Trophoblast cell (in vitro differentiated cells and primary cell): ENCODE measurements at places on chromosomes 12 and 14.

DNA sequence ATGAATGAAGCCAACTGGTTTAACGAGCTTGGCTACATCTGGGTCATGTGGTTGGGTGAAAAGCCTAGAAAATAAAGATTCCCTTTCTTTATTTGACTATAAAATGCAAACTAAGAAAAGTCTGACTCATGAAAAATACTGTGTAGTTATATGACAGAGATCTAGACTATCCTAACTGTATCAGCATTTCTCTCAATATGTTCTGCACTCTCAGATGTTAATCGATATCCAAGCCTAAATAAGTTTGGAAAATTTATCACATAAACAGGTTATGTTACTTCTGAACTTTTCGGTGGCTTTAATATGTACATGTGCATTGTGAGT is 133.1 kb downstream of the DAAM1 start:
- no peak overlapping the region for H3K4me3 ChIP-seq
- no peaks in the 10 kb centered on the region for H3K4me1 ChIP-seq
- H3K36me3 ChIP-seq, result peaks cover 4% of the 10 kb centered on the region
- no peak overlapping the region for H3K27ac ChIP-seq
- H3K27me3 ChIP-seq, result no peaks in the 10 kb centered on the region

GRCh38 chr14:53226553-53226952 is 73.4 kb upstream of the DDHD1 start:
- H3K36me3 ChIP-seq, result no peaks in the 10 kb centered on the region
- H3K4me3 ChIP-seq, result no peak overlapping the region
- no peak overlapping the region for H3K27ac ChIP-seq
- DNase-seq, result no peak
- H3K4me1 ChIP-seq, result no peaks in the 10 kb centered on the region

GRCh38 chr14:20734430-20734806 is 11.3 kb upstream of the EDDM3A start:
- no peaks in the 10 kb centered on the region for H3K4me1 ChIP-seq
- no peak overlapping the region for H3K4me3 ChIP-seq

GRCh38 chr12:26668230-26668629 is 164.8 kb downstream of the ITPR2 start:
- no peak for DNase-seq
- no peaks in the 10 kb centered on the region for H3K36me3 ChIP-seq
- no peaks in the 10 kb centered on the region for H3K27me3 ChIP-seq
- no peak overlapping the region for H3K27ac ChIP-seq

- H3K27me3 ChIP-seq, result no peaks in the 10 kb centered on the region
- no peak overlapping the region for H3K27ac ChIP-seq
- DNase-seq, result no peak
- H3K4me1 ChIP-seq, result peaks cover 9% of the 10 kb centered on the region
- peaks cover 18% of the 10 kb centered on the region for H3K36me3 ChIP-seq
- no peak overlapping the region for H3K4me3 ChIP-seq
Observed at GRCh38 chr14:102907980-102908730, 14.3 kb upstream of the AMN start.

DNA sequence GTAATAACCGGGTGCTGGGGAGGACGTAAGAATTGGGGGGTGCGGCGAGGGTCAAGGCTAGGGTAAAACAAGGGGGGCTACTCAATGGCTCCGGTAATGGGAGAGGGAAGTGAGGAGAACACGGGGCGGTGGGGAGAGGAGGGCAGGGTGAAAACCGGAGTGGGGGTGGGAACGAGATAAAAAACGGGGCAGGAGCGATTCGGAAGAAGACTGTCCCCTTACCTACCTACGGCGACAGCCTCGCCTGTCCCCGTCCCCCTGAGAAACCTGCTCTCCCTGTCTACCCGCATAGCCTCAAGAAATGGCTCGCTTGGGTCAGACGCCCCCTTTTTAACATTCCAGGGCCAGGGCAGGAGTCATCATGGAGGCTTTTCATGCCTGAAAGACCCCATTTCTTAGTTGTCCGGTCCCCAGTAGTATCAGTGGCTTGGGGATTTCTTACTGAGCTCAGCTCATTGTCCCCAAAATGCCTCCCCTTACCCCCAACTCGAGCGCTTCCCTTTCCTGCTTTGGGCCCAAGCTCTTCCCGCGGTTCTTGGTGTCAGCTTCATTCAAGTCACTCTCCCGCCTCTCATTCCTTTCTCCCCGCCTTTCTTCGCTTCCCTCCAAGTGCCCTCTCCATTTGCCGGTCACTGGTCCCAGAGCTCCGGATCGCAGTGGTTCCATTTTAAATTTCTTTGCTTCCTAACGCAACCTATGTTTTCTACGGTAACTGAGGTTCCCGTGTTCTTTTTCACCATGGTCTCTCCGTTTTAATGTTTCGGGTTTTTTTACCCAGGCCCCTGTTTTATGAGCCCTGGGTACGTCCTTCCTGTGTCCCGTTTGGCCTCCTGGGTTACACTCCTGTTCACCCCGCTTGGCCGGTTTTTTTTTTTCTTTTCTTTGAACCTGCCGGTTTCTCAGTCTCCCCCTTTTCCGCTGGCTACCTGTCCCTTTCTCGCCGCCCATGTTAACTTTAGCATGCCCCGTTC is 1.2 kb upstream of the WSB2 start:
- peak; percentile 72 for DNase-seq
- H3K27me3 ChIP-seq, result no peaks in the 10 kb centered on the region
- H3K4me3 ChIP-seq, result peak overlapping the region; percentile 79
- H3K4me1 ChIP-seq, result peaks cover 6% of the 10 kb centered on the region
- H3K27ac ChIP-seq, result peak overlapping the region; percentile 88

DNA sequence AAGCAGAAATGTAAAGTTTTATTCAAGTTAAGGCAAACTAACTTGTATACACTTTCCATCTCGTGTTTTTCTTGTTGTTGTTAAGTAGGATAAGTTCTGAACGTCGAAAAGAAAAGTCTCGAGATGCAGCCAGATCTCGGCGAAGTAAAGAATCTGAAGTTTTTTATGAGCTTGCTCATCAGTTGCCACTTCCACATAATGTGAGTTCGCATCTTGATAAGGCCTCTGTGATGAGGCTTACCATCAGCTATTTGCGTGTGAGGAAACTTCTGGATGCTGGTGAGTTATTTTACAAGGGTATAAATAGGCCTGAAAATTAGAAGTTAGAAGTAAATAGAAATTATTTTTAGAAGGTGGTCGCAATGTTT is 25.0 kb downstream of the HIF1A start:
- H3K4me3 ChIP-seq, result no peak overlapping the region
- no peak overlapping the region for H3K27ac ChIP-seq
- H3K27me3 ChIP-seq, result no peaks in the 10 kb centered on the region
- no peaks in the 10 kb centered on the region for H3K4me1 ChIP-seq
- DNase-seq, result peak; percentile 69

GRCh38 chr14:77313371-77313770 is 7.3 kb downstream of the POMT2 start:
- no peak overlapping the region for H3K4me3 ChIP-seq
- peak overlapping the region; percentile 85 for H3K27ac ChIP-seq

DNA sequence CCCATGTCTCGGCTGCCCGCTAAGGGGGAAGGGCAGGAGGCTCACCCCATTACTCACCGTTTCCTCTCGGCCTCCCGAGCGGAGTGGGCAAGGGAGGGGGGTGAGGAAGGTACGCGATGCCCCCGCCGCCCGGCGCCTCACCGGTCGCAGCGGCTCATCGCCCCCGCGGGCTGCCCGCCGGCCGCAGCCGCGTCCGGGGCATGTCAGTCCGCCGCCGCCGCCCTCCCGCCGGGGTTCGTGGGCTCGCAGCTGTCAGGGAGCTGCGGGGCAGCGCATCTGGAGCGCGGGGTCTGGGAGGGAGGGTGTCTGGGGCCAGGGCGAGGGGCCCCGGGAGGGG is 461 bp downstream of the SLC8A3 start:
- peaks cover 34% of the 10 kb centered on the region for H3K27me3 ChIP-seq
- H3K4me1 ChIP-seq, result peaks cover 20% of the 10 kb centered on the region
- H3K36me3 ChIP-seq, result no peaks in the 10 kb centered on the region
- peak overlapping the region; percentile 57 for H3K4me3 ChIP-seq

- DNase-seq, result no peak
- H3K4me1 ChIP-seq, result peaks cover 8% of the 10 kb centered on the region
- H3K36me3 ChIP-seq, result no peaks in the 10 kb centered on the region
Observed at GRCh38 chr14:90449411-90449810, 52.6 kb downstream of the CALM1 start.

DNA sequence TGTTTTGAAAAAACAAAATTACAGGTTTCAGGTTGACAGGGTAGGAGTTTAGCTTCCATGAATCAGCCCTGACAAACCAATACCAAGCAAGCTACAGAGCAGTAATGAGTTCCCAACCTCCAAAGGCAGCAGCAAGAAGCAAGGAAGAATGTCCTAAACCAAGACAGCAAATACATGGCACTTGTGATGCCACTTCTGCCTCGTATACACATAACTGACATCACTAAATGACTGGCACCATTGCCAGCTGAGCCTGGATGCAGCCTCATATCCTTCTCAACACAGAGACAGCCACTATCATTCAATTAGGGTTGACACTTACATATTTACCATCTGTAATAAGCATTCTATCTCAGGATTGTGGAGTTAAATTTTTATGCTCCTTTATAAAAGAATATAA is 35.0 kb upstream of the MDM1 start:
- H3K27ac ChIP-seq, result no peak overlapping the region
- H3K4me1 ChIP-seq, result peaks cover 6% of the 10 kb centered on the region
- no peaks in the 10 kb centered on the region for H3K36me3 ChIP-seq
- no peaks in the 10 kb centered on the region for H3K27me3 ChIP-seq
- no peak for DNase-seq
- no peak overlapping the region for H3K4me3 ChIP-seq

GRCh38 chr12:4881266-4882064 is 28.2 kb upstream of the KCNA1 start:
- no peak overlapping the region for H3K4me3 ChIP-seq
- DNase-seq, result no peak
- no peaks in the 10 kb centered on the region for H3K36me3 ChIP-seq
- no peak overlapping the region for H3K27ac ChIP-seq
- no peaks in the 10 kb centered on the region for H3K4me1 ChIP-seq

DNA sequence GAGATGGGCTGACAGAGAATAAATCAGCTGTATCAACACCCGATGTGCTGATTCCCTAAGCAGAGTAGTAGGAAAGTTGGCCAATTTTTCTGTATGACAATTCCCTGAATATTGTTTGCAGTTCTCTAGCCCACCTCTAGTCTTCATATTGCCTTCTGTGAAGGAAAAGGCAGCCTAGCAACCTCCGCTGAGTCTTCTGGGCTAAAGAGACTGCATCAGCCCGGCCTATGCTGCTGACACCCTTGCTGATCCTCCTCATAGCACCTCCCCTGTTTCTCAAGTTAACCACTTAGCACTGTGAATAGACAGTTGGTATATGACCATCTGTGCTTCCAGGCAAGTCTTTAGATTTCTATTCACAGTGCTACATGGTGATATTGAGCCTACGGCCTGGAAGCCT is 161.1 kb upstream of the EGLN3 start:
- H3K27me3 ChIP-seq, result no peaks in the 10 kb centered on the region
- peak overlapping the region; percentile 32 for H3K27ac ChIP-seq
- no peaks in the 10 kb centered on the region for H3K36me3 ChIP-seq
- H3K4me1 ChIP-seq, result peaks cover 5% of the 10 kb centered on the region
- DNase-seq, result no peak

- peaks cover 27% of the 10 kb centered on the region for H3K36me3 ChIP-seq
- H3K27ac ChIP-seq, result no peak overlapping the region
- no peaks in the 10 kb centered on the region for H3K27me3 ChIP-seq
- peaks cover 3% of the 10 kb centered on the region for H3K4me1 ChIP-seq
Observed at GRCh38 chr12:53533471-53533870, 26.2 kb upstream of the NPFF start.

GRCh38 chr14:71621276-71621675 is 311.0 kb upstream of the RGS6 start:
- H3K4me1 ChIP-seq, result peaks cover 8% of the 10 kb centered on the region
- no peaks in the 10 kb centered on the region for H3K27me3 ChIP-seq
- peak; percentile 87 for DNase-seq
- no peak overlapping the region for H3K4me3 ChIP-seq

DNA sequence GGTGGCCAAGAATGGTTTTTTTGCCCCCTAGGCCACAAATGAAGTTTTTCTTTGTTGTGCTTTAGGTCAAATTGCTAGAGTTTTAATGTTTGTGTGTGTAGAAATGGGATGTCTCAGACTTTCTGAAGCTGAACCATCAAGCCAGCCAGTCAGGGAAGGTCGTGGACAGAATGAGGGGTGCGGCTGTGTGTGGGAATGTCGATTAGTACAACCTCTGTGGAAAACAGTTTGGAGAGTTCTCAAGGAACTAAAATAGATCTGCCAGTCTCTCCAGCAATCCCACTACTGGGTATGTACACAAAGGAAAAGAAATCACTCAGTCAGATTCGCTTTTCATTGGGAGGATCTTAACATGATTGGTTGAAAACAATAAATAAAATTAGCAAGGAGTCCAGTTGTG is 44.5 kb downstream of the ACACB start:
- no peak overlapping the region for H3K27ac ChIP-seq
- H3K36me3 ChIP-seq, result no peaks in the 10 kb centered on the region
- no peaks in the 10 kb centered on the region for H3K27me3 ChIP-seq

DNA sequence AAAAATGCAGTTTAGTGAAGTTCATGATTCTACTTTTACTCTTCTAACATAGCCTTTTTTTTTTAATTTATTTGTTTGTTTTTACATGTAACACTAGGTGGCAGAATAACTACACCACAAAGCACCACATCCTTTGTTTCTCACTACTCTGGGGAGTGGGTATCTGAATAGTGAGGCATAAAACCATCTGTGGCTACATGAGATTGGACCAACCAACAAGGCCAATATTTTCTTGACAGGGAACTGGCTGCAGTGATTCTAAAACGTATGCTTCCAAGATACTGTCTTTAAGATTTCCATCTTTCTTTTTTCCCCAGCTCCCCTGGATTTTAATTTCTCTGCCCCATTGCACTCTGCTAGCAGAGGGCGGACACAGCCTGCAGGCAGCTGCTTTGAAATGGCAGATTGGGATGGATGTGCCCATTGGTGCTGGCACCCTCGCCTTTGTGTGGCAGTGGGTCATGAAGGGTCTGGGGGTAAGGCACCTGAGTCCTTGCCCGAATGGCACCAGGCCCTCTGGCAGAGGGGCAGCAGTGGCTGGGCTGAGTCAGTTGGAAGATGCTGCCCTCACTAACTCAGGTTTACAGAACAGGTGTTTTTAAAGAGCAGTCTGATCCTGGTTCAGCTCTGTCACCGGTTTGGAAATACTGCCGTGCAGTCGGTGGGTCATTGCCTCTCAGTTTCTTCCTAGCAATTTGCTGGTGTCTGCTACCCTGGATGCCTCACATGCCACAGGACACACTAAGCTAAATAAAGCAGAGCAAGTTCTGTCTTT is 429.1 kb downstream of the RAD51B start:
- H3K36me3 ChIP-seq, result no peaks in the 10 kb centered on the region
- H3K4me3 ChIP-seq, result no peak overlapping the region
- DNase-seq, result peak; percentile 68
